ENCODE measurements at places on chromosomes 6 and 20.

DNA sequence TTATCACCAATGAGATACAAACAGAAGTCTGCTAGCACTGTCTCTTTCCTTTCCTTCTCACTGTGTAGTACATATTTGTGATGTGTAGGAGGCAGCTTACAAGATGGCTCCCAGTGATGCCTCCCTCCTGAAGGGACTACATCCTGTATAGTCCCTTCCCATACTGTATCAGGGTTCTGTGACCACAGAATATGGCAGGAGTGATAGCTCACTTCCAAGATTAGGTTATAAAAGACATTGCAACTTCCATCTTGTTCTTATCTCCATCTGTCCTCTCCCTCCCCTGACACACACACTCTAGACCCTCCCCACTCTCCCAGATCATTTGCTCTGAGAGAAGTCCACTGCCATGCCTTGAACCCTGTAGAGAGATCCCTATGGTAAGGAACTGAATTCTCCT lies 38.0 kb downstream of the SESN1 start:
- no peak for DNase-seq

- DNase-seq, result no peak
Observed at GRCh38 chr20:17761604-17762003, 61.8 kb downstream of the BANF2 start.

DNA sequence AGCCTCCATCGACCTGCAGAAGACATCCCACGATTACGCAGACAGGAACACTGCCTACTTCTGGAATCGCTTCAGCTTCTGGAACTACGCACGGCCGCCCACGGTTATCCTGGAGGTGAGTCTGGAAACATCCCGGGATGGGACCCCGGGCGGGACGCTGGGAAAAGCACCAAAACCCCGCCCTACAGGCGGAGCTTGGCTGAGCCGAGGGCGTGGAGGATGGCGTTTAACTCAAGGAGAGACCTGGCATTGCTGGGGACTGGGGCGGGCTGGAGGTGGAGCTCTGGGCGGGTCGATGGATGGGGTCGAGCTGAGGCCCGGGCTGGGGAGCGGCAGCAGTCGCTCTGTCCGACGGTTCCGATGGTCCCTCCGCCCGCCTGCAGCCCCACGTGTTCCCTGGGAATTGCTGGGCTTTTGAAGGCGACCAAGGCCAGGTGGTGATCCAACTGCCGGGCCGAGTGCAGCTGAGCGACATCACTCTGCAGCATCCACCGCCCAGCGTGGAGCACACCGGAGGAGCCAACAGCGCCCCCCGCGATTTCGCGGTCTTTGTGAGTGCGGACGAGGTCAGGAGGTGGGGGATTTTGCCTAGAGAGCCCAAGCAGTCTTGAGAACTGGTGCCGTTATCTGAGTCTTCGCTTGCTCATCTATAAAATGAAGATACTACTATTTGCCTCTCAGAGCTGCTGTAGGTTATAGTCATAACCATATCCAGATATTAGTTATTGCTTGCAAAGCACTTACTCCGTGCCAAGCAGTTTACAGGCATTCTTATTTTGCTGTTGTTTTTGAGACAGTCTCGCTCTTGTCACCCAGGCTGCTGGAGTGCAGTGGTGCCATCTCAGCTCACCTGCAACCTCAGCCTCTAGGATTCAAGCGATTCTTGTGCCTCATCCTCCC lies 3.8 kb downstream of the SPAG4 start:
- DNase-seq, result peak; percentile 81

DNA sequence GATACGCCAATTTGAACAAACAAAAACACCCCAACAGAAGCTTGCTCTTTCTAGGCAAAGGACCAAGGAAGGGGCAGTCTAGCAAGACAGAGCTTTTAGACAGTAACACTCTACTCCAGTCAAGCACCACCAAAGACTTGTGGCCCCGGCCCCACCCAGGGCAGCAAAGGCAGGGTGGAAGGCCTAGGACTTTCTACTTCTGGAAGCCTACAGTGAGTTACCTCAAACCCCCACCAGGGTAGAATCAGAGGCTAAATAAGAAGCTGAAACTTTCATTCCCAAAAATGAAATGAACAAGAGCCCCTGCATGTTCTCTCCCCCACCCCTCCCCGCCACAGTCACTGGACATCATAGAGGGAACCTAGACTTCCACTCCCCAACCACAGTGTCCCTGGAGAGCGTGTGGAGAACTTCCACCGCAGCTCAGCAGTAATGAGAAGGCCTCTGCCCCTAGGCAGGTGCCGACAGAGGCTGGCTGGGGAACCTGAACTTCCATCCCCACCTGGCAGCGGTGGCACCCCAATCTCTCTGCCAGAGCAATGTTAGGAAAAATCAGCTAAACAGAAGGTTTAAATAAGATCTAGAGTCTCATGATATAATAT lies 40.0 kb downstream of the KATNA1 start:
- no peak for DNase-seq

GRCh38 chr6:157710604-157711003 lies 112.4 kb upstream of the SNX9 start:
- DNase-seq, result no peak

GRCh38 chr20:56414842-56415765 lies 3.0 kb downstream of the CASS4 start:
- DNase-seq, result peak; percentile 72

DNA sequence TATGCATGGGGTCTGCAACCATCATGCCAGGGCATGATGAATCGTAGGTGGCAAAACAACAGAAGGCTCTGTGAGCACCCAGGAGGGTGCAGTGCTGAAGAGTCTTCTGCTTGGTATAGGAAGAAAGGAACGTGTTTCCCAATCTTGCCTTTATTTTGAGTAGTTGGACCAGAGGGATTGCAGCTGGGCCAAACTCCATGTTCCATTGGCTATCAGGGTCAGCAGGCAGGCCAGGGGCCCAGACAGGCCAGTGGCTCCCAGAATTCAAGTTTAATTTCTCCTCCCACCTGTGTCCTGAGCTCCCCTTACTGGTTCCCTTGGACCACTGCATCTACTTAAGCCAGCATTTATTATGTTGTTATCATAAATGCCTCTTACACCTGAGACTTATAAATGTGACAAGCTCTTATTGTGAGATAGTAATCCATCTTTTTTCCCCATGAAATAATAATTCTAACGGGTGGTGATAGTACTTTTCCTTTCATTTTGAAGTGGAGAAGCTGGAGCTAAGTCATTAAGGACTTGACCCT lies 918 bp upstream of the TRIM38 start:
- DNase-seq, result no peak

GRCh38 chr6:148750838-148751792 lies 4.3 kb downstream of the UST start:
- DNase-seq, result no peak

- DNase-seq, result no peak
Observed at GRCh38 chr6:26545627-26546026, 7.5 kb downstream of the HMGN4 start.

DNA sequence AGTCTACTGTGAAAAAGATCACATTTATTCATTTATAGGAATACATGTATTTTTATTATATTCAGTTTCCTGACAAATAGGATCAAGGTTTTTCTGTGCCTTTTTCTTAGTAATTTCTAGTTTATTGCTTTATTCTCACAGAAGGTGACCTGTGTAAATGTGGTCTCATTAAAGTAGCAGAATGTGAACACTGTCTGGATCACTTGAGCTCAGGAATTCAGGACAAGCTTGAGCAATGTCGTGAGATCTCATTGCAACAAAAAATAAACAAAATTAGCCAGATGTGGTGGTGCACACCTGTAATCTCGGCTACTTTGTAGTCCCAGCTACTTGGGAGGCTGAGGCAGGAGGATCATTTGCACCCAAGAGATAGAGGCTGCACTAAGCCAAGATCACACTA lies 516.7 kb downstream of the CDKAL1 start:
- DNase-seq, result no peak

GRCh38 chr20:59920944-59921343 lies 12.5 kb downstream of the SYCP2 start:
- no peak for DNase-seq

DNA sequence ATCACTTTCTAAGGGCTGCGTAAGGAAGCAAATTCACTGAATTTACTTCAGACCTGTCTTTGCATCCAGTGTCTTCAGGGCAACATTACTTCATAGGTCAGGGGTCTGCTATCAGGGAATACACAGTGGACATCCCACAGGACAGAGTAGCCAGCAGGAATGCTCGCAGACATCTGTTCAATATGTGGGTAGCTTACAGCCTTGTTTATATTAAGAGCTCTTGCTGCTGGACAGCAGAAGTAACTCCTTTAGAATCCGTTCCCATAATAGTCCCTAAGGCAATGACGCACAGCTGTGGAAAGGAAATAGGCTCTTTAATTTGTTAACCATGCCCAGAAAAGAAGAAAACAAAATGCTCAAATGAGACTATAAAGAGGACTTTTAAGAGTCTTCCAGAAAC lies 198.7 kb downstream of the MOXD1 start:
- DNase-seq, result no peak

GRCh38 chr6:100347901-100348550 lies 116.7 kb downstream of the SIM1 start:
- no peak for DNase-seq

- no peak for DNase-seq
Observed at GRCh38 chr6:155523821-155524651, 68.4 kb upstream of the NOX3 start.

GRCh38 chr6:14241255-14242070 lies 123.9 kb downstream of the CD83 start:
- no peak for DNase-seq

GRCh38 chr6:4818272-4818938 lies 42.2 kb downstream of the CDYL start:
- no peak for DNase-seq
